ENCODE measurements at places on chromosomes 6 and 20. TPM values are rescaled to one million over a fixed set of nuclear protein-coding genes. Genes with fewer than 3 reads are reported as not detected.

GRCh38 chr20:57794600-57795341, 85.0 kb upstream of the PMEPA1 start:
- no peaks in the 10 kb centered on the region for H3K36me3 ChIP-seq
- no peaks in the 10 kb centered on the region for H3K4me1 ChIP-seq
- H3K27me3 ChIP-seq, result no peaks in the 10 kb centered on the region
- H3K27ac ChIP-seq, result no peak overlapping the region

- H3K36me3 ChIP-seq, result no peaks in the 10 kb centered on the region
- H3K27ac ChIP-seq, result no peak overlapping the region
- H3K4me1 ChIP-seq, result peaks cover 34% of the 10 kb centered on the region
- no peak for DNase-seq
- H3K4me3 ChIP-seq, result no peak overlapping the region
Measured at GRCh38 chr6:27862396-27863066, 49.7 kb downstream of the OR2B2 start.

- H3K4me1 ChIP-seq, result peaks cover 4% of the 10 kb centered on the region
- H3K36me3 ChIP-seq, result no peaks in the 10 kb centered on the region
- no peak for DNase-seq
- no peaks in the 10 kb centered on the region for H3K27me3 ChIP-seq
- H3K27ac ChIP-seq, result no peak overlapping the region
- no peak overlapping the region for H3K4me3 ChIP-seq
Measured at GRCh38 chr6:40798069-40798770, 211.1 kb upstream of the LRFN2 start.

DNA sequence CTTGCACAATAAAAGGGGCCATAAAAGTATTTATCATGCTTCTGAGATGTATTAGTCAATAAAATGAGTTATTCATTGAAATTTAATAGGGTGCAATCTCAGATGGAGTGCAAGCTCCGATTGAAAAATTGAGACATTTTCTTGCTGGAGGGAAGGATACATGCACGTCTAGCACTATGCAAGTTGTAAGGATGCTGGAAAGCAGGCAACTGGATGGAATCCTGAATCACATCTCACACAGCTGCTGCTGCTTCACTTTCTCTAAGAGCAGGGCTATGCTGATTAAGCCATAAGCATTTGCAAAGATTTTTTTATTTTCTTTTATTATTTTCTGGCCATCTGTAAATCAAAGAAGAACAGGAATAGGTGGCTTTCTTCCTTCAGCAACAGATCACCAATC, 308.8 kb upstream of the EPHA7 start:
- H3K27me3 ChIP-seq, result no peaks in the 10 kb centered on the region
- H3K4me3 ChIP-seq, result no peak overlapping the region
- H3K27ac ChIP-seq, result no peak overlapping the region
- no peaks in the 10 kb centered on the region for H3K4me1 ChIP-seq
- DNase-seq, result no peak

CYP39A1 gene
- total RNA-seq, result not detected

DNA sequence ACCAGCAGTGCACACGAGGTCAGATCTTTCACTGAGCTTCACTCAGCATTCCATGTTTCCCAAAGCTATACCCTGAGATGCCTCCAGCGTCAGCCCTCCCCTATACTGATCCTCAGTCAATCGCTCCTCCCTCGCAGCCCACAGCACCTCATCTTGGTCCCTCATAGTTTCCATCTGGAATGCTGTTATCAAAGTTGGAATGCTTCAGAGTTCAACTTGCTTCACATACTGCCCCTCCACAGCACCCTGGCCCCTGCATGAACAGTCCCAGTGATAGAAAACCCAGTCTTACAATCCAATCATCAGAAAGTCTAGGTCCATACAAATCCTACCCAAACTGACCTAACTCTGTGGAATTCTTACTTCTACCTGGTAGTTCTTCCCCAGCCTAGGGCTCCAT, 20.0 kb downstream of the SPAG4 start:
- H3K4me1 ChIP-seq, result peaks cover 7% of the 10 kb centered on the region
- no peak overlapping the region for H3K4me3 ChIP-seq
- no peak overlapping the region for H3K27ac ChIP-seq
- DNase-seq, result no peak

PROKR2 gene
- not detected for total RNA-seq

DNA sequence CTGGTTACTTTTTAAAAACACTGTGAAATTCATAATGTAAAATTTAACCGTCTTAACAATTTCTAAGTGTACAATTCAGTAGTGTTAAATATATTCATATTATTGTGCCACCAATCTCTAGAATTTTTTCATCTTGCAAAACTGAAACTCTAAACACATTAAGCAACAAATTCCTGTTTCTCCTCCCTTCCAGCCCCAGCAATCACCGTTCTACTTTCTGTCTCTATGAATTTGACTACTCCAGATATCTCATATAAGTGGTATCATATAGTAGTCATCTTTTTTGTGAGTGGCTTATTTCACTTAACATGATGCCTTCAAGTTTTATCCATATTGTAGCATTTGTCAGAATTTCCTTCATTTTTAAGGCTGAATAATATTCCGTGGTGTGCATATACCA, 44.7 kb downstream of the RSPH3 start:
- H3K36me3 ChIP-seq, result no peaks in the 10 kb centered on the region
- H3K4me1 ChIP-seq, result no peaks in the 10 kb centered on the region
- H3K4me3 ChIP-seq, result no peak overlapping the region

TMEM14A gene
- total RNA-seq, result 5.3 TPM

PLCB1 gene
- 66.2 TPM for total RNA-seq

GRCh38 chr6:27168108-27168507, 79.4 kb upstream of the PRSS16 start:
- H3K4me3 ChIP-seq, result no peak overlapping the region
- no peaks in the 10 kb centered on the region for H3K4me1 ChIP-seq
- DNase-seq, result no peak
- no peaks in the 10 kb centered on the region for H3K27me3 ChIP-seq
- H3K27ac ChIP-seq, result no peak overlapping the region

- H3K27ac ChIP-seq, result no peak overlapping the region
- H3K4me1 ChIP-seq, result no peaks in the 10 kb centered on the region
- H3K27me3 ChIP-seq, result no peaks in the 10 kb centered on the region
- no peak overlapping the region for H3K4me3 ChIP-seq
- no peak for DNase-seq
Measured at GRCh38 chr20:47670913-47671312, 114.4 kb downstream of the SULF2 start.

GRCh38 chr20:35001596-35002362, 46.1 kb downstream of the MYH7B start:
- no peak overlapping the region for H3K4me3 ChIP-seq
- H3K4me1 ChIP-seq, result no peaks in the 10 kb centered on the region
- no peaks in the 10 kb centered on the region for H3K27me3 ChIP-seq
- no peak overlapping the region for H3K27ac ChIP-seq
- peaks cover 68% of the 10 kb centered on the region for H3K36me3 ChIP-seq
- peak; percentile 24 for DNase-seq

GRCh38 chr6:143807103-143807772, 35.9 kb upstream of the LTV1 start:
- no peaks in the 10 kb centered on the region for H3K4me1 ChIP-seq
- no peak overlapping the region for H3K27ac ChIP-seq
- peaks cover 1% of the 10 kb centered on the region for H3K36me3 ChIP-seq
- no peaks in the 10 kb centered on the region for H3K27me3 ChIP-seq
- no peak overlapping the region for H3K4me3 ChIP-seq

TCF21 gene
- not detected for total RNA-seq

DNA sequence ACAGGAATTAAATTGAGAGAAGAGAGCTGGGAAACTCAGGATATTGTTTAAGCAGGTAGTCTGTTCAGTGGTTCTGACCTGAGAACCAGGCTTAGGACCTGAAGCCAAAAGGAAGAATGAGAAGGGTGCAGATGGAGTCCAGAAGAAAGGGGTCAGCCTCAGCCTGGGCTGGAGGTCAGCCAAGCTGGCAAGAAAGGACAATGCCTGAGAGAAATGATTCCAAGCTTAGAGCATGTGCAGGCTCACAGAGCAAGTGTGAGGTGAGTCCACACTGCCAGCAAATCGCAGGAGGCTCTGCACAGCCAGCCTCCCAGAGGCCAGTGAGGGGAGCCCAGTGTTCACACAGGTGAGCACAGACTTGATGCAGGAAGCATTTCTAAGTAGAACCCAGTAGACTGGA, 47.3 kb downstream of the DAAM2 start:
- H3K4me1 ChIP-seq, result no peaks in the 10 kb centered on the region
- H3K27ac ChIP-seq, result no peak overlapping the region
- no peaks in the 10 kb centered on the region for H3K36me3 ChIP-seq
- DNase-seq, result no peak

MLIP gene
- not detected for total RNA-seq

DNA sequence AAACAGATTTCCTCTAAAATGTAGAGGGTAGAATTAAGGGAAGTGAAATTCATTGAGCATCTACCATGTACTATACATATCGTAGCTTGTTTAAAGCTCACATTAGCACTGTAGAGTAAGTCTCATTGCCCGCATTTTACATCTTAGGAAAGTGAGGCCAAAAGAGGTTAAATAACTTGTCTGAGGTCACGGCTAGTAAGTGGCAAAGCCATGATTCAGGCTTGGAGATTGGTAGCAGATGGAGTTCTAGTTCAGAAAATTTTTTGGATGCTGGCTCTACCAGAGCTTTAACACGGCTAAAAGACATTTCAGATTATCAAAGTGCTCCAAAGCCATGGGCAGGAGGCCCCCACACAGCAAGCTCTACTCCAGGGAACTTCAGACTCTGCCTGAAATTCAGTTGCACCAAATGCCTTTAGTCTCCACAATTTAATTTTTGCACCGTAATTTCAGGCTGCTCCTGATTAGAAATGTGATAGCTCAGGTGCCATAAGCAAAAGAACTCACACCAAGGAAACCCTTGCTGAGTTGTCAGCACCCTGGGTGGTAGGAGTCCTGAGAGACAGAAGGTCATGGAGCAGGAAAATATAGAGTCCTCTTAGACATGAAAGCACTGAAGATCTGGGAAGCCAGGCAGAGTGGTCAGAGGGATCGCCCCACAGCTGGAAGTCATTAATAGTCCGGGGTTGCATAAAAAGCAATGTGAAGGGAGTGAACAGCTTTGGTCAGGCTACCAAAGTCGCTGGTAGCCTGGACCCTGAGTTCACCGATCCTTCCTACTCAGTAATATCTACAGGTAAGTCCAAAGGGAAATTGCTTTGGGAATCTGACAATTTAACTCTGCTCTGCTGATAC, 55.2 kb upstream of the ASIP start:
- DNase-seq, result no peak
- no peaks in the 10 kb centered on the region for H3K36me3 ChIP-seq
- no peak overlapping the region for H3K4me3 ChIP-seq
- H3K27ac ChIP-seq, result no peak overlapping the region
- no peaks in the 10 kb centered on the region for H3K27me3 ChIP-seq

GRCh38 chr6:106101466-106101865, 15.3 kb downstream of the PRDM1 start:
- peak overlapping the region; percentile 68 for H3K27ac ChIP-seq
- peaks cover 22% of the 10 kb centered on the region for H3K36me3 ChIP-seq
- no peaks in the 10 kb centered on the region for H3K27me3 ChIP-seq

LHFPL5 gene
- total RNA-seq, result not detected

TFAP2B gene
- total RNA-seq, result not detected

EPHA7 gene
- total RNA-seq, result not detected

GRCh38 chr20:37363221-37364012, 17.5 kb downstream of the SRC start:
- H3K4me1 ChIP-seq, result peaks cover 4% of the 10 kb centered on the region
- H3K4me3 ChIP-seq, result no peak overlapping the region
- H3K27me3 ChIP-seq, result no peaks in the 10 kb centered on the region
- no peak for DNase-seq

- H3K27me3 ChIP-seq, result no peaks in the 10 kb centered on the region
- no peak overlapping the region for H3K27ac ChIP-seq
- DNase-seq, result no peak
- H3K4me1 ChIP-seq, result no peaks in the 10 kb centered on the region
- no peak overlapping the region for H3K4me3 ChIP-seq
- H3K36me3 ChIP-seq, result no peaks in the 10 kb centered on the region
Measured at GRCh38 chr6:136059308-136059707, 190.8 kb downstream of the MTFR2 start.

Data from natural killer cell (primary cell).